CD8-positive, alpha-beta memory T cell (primary cell): ENCODE measurements at places on chromosomes 7 and 10.

DNA sequence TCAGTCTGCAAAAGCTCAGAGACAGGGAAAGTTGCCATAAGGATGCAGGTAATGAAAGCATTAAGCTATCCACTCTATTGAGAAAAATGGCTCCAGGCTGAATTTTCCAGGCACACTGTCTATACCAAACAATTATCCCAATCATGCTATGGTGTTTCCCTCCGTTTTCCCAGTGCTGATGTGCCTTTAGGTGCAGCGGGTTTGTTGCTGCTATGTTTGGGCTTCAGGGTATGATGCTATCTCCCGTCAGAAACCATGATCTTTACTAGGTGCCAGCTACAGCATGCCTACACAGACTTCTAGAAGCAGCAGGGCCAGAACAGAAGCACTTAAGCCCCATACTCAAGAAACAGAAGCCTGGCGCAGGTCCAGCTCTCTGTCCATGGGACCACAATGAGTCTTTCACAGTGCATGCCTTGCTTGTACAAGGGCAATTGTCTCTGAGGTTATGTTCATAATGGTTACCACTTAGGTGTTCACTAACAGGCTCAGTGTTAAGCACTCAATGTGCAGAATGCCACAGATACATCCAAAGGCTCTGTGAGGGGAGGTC is 19.4 kb downstream of the STEAP1B start:
- no peak for DNase-seq

DNA sequence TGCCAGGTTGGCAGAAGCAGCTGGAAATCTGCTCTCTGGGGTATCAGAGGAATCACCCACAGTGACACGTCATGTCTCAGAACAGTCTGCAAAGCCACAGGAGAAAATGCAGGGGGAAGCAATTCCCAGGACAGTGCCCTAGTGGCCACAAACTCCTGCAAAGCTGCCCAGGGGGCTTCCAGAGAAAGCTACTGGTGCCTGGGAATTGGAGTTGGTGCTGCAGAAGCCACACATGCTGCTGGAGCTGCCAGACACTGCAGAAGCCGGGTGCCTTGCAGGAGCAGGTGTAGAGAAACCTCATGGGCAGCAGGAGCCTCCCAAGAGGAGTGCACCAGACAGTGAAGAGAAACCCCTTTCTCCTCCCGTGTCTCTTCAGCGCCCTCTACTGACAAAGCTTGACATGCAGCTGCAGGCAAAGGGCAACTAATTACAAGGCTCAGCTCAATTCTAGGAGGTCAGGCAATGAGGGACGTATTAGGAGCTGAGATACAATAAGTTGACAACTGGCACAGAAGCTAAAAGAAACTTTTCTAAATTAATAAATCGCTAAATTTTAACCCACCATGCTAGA is 30.2 kb upstream of the NUB1 start:
- no peak for DNase-seq

DNA sequence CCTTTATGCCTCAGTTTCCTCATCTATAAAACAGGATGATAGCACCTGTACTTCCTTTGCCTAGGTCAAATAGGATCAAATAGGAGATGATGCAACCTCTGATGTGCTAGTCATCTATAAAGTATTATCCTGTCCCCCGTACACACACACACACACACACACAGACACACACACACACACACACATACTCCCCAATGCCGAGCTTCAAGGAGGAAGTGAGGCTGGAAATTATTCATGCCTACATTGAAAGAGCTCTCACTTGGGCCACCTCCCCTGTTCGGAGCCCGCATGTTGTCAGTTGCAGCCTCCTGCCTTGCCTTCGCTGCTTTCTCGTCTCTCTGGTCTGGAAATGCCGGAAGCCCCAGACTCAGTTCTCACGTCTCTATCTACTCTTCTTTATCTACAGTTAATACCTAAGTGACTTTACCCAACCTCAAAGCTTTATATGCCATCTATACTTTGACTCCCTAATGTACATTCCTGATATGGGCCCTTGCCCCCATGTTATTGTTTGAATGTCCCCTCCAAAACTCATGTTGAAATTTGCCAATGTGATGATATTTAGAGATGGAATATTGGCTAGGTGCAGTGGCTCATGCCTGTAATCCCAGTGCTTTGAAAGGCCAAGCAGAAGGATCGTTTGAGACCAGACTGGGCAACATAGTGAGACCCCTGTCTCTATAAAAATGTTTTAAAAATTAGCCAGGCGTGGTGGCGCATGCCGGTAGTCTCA is 6.9 kb upstream of the UBE2H start:
- no peak for DNase-seq

- no peak for DNase-seq
Measured at GRCh38 chr10:114142018-114142417, 32.0 kb downstream of the CCDC186 start.

DNA sequence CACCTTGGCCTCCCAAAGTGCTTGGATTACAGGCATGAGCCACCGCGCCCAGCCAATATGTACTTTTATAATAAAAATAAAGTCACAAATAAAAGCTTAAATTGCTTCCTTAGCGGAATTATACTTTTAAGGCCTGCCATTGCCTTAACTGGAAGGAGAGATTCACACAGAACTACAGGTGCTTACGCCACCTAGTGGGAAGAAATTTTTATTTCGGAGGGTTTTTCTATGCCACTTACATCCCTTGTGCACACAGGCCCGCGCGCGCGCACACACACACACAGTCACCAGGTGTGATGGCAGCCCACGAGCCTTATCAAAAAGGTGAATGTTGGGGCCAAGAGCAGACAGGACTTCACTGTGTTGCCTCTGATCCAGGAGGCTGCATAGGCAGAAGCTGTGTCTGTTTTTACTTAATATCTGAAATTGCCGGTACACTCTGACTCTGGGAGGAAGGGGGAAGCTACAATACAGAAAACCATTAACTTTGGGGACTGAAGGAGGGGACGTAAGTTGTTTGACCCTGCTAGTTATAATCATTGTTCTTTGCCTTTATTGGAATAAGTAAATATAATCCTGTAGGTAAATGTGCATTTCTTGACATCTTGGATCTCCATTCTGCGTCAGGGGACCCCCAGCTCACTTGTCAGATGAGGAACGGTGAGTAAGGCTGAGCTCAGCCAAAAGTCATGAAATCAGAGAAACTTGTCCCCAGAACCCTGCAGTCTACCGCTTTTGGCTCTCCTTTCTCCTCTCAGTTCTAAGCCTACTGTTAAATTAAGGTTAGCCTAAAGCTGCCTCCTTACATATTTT is 87.1 kb downstream of the SLC16A9 start:
- DNase-seq: no peak

DNA sequence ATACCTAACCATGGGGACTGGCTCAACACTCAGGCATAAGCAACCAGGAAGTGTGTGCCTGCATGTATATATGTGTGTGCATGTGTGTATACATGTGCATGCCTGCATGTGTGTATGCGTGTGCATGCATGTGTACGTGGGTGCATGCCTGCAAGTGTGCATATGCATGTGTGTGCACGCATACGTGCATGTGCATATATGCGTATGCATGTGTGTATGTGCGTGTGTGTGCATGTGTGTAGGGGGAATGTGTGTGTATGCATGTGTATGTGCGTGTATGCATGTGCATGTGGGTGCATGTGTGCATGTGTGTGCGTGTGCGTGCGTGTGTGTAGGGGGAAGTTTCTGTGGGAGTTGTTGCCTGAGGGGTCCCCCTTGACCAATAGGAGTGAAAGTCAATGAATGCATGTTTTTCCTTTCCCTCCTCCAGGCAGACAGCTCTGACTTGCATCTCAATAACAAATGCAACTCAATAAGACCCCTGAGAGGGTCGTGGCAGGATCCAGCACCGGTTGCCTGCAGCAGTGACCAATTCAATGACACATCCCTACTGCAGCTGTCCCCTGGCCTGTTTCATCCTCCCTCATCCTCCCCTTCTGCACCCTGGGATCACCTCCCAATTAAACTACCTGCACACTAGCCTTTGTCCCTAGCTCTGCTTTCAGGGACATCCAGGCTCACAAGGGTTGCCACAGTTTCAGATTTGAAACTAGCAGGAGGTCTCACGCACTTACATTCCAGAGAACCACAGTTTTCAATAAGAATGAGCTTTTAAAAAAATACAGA is 27.0 kb upstream of the FZD8 start:
- no peak for DNase-seq

GRCh38 chr7:137772748-137773147 is 74.0 kb downstream of the DGKI start:
- DNase-seq: no peak

DNA sequence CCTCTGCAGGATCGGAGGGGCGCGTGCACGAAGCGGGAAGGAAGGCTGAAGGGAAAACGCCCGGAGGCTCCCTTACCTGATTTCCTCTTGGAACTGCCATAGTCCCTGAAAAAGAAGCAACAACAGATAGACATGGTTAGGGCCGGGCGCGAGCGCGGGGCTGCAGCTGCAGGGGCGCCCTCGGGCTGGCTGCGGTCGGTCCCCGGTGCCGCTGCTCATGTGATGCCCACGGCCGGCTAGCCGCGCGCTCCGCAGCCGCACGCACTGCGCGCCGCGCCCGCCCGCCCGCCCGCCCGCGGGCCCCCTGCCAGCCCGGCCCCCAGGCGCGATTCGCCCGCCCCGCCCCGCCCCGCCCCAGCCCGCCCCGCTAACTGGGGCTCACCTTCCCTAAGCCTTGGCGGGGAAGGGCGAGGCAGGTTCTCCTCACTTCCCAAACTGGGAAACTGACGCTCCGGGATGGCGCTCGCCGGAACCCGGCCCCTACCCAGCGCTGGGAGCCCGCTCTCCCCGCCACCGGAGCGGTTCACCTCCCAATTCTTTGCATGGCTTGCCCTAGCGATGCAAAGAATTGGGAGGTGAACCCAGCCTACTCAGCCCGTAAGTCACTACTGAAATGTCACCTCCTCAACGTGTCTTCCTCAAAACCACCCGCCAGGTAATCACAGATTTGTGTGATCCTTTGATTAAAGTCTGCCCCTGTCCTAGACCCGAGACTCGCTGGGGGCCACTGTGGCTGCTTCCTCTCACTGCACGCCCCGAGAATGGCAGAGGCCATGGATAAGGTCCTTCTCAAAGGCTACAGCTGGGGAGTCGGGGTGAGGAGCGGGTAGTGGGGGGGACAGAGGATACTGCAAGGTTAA is 162.2 kb downstream of the SH3PXD2A start:
- DNase-seq: peak; percentile 56

- DNase-seq: no peak
Measured at GRCh38 chr7:12649348-12649747, 38.1 kb upstream of the ARL4A start.

DNA sequence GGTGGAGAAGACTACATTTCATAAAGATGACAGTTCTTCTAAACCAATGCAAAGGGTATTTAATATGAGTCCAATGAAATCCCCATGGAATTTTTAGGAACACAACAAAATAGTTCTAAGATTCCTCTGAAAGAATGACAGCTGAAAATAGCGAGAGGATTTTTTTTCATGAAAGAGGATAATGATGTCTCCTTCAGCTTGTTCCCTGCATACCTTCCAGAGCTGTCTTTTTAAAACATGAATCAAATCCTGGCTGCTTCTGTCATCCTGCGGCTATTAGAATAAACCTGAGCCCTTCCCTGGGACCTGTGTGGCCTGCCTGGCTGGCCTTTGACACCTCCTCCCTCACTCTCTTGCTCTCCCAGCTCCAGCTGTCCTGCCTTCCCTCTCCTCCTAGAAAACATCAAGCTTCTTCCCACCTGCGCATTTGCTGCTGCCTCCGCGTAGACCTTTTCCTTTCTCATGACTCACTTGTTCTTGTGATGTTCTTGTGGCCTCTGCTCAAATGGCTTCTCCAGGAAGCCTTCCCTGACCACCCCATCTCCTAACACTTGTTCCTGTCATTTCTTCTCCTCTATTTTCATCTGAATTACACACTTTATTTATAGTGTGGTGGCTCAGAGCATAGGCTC is 57.4 kb downstream of the EEPD1 start:
- DNase-seq: no peak

DNA sequence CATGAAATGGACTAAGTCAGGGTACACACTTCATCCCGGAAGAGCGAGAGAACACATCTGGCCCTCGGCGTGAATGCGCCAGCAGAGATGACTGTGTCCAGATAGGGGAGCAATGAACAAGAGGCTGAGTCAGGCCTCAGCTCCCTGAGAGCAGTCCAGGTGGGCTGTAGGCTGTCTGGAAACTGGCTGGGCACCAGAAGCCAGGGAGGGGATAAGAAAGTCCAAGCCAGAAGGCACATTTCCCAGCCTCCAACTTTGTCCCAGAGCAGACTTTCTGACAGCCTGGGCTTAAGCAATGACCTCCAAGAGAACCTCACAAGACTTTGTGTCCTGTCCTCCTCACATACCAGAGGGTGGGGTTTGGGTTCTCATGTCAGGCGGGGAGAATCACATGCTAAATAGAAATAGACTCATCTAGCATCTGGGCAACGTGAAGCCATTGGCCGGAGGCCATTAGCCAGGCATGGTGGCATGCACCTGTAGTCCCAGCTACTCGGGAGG is 157.2 kb downstream of the ARHGAP12 start:
- DNase-seq: no peak

DNA sequence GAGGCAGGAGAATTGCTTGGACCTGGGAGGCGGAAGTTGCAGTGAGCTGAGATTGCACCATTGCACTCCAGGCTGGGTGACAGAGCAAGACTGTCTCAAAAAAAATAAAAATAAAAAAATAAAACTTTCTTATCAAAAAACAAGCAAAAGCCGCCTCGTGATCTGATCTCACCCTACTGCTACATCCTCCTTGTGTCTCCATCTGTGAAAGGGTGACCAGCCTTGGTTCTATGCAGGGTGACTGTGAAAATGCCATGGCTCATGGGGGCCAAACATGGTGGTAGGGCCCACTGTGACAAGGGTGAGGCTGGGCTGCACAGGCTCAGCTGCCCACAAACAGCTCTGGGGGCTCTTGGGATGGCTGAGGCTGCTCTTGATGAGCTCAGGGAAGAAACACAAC is 968 bp upstream of the OPN4 start:
- DNase-seq: peak; percentile 10

- no peak for DNase-seq
Measured at GRCh38 chr10:104895541-104895940, 254.5 kb downstream of the SORCS3 start.

- no peak for DNase-seq
Measured at GRCh38 chr7:111529507-111530355, 32.6 kb downstream of the IMMP2L start.

GRCh38 chr7:106169821-106170610 is 57.9 kb upstream of the SYPL1 start:
- DNase-seq: no peak

DNA sequence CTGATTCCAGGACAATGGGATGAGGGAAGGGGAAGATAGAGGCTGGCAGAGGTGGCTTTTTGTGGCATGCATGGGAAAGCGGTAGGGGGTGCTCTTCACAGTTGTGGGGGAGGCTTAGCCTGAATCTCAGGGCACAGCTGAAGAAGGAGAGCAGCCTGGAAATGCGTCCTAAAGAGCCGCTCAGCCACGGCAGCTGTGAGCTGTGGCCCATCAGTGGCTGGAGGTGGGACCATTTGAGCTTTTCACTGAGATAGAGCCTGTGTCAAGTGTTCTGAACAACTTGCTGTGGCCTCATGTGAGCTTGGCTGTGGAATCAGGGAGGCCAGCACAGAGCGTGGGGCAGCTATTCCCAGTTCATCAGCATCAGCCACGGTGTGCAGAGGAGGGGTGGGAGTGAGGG is 100.3 kb upstream of the INSYN2A start:
- DNase-seq: no peak

- DNase-seq: no peak
Measured at GRCh38 chr10:46273506-46274477, 13.0 kb upstream of the ANTXRL start.
